Pancreas (tissue), 10 donors: ENCODE measurements at places on chromosomes 3 and 15. TPM values are rescaled to one million over a fixed set of nuclear protein-coding genes. Genes with fewer than 3 reads are reported as not detected.

DNA sequence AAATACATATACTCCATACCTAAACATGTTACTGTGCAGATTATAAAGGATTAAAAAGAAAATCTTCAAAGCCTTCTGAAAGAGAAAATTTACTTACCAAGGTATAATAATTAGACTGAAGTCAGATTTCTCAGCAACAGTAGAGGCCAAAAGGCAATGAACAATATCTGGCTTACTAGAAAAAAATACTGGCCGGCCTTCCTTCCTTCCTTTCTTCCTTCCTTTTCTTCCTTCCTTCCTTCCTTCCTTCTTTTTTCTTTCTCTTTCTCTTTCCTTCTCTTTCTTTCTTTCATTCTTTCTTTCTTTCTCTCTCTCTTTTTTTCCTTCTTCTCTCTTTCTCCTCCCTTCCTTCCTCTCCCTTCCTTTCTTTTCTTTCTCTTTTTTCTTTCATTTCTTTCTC lies 209.6 kb downstream of the KCNH8 start:
- no peak for DNase-seq

Gene STAG1
- 19.4 TPM for total RNA-seq

- DNase-seq = peak; percentile 54
Measured at GRCh38 chr3:49554633-49555265, 472 bp downstream of the BSN start.

Gene ARL13B
- total RNA-seq = 5.0 TPM

Gene WDR5B
- 5.4 TPM for total RNA-seq

Gene PLCD1
- total RNA-seq = 9.4 TPM

- DNase-seq = no peak
Measured at GRCh38 chr15:90231028-90232017, 2.4 kb downstream of the CIB1 start.

Gene COL7A1
- 3.2 TPM for total RNA-seq

DNA sequence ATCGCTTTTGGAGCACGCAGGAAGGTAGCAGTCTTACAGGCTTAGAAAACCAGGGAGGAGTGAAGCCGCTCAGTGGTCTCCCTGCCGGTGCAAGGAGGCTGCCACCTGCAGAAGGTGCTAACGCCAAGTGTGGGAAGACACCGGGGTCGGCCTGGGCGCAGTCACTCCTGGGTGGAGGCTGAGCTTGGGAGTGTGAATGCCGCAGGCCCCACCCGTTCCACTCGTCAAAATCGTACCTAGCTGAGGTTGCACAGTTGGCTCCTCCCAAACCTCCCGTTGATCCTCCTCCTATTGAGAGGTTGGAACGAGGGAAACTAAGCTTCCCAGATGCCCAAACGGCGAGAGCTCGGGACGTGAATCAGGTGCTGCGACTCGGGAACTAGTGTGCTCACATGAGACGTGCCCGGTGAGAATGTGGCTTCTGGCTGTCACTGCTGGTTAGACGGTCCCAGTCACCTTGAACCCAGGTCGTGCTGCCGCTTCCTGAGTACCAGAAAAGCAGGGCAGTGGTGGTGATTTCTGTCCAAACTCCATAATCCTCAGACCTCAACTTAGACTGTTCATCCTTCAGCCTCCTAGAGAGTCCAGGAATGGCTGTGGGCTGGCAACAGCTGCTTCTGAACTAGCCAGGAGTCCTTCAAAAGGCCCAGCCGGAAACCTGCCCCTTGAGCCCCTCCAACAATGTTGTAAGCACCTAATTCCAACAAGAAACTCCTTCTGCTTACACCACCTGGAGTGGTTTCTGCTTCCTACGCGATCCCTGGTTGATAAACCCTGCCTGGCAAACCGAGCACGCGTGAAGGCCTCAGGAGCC lies 156.0 kb downstream of the XXYLT1 start:
- DNase-seq = no peak

DNA sequence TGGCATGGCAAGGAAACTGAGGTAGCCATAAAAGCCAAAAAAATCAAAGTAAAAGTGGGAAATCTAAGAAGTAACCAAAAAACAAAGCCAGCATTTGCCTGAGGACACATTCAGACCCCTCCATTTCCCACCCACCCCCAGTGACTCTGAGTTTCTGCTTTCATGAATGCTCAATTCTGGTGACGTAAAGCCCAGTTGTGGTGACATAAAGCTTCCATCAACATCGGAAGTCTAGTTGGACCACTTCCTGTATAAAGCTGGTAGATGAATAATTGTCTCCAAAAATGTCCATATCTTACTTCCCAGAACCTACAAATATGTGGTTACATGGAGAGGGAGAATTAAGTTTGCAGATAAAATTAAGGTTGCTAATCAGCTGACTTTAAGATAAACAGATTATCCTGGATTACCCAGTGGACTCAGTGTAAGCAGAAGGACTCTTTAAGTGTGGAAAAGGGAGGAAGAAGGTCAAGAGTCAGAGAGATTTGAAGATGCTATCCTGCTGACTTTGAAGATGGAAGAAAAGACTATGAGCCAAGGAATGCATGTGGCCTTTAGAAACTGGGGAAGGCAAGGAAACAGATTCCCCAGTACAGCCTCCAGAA lies 62.0 kb upstream of the ST3GAL6 start:
- DNase-seq = no peak

Gene PHC3
- total RNA-seq = 28.9 TPM

GRCh38 chr3:193847402-193847801 lies 254.4 kb downstream of the OPA1 start:
- DNase-seq = no peak
